Smooth muscle cell of the umbilical artery (primary cell): ENCODE measurements at places on chromosomes 11 and 22. TPM values are rescaled to one million over a fixed set of nuclear protein-coding genes. Genes with fewer than 3 reads are reported as not detected.

The POU2AF3 gene
- total RNA-seq = not detected in 2 replicates

The A4GALT gene
- 2.2 and 5.0 TPM in 2 replicates for total RNA-seq

The BATF2 gene
- total RNA-seq = under 0.01 and 0.51 TPM in 2 replicates

The SCN4B gene
- under 0.01 and 0.09 TPM in 2 replicates for total RNA-seq

The TNNT3 gene
- not detected in 2 replicates for total RNA-seq

The NRIP3 gene
- total RNA-seq = 37.7 and 42.8 TPM in 2 replicates

The GAL3ST3 gene
- total RNA-seq = 0.23 TPM in 1 of 2 replicates, not detected in the other

The MFNG gene
- 0.28 and 0.59 TPM in 2 replicates for total RNA-seq

The KCNJ4 gene
- not detected in 2 replicates for total RNA-seq

The SPECC1L gene
- 33.9 and 46.5 TPM in 2 replicates for total RNA-seq

The XKR3 gene
- total RNA-seq = not detected in 2 replicates
